Bone marrow (tissue), 2 donors: ENCODE measurements at places on chromosomes 13 and 19.

DNA sequence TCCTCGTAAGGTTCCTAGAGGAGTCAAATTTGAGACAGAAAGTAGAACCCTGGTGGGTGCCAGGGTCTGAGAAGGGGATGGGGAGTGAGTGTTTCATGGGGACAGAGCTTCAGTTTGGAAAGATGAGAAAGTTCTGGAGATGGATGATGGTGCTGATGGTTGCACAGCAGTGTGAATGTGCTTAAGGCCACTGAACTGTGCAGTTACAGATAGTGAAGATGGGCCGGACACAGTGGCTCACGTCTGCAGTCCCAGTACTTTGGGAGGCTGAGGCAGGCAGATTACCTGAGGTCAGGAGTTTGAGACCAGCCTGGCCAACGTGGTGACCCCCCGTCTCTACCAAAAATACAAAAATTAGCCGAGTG lies 917 bp downstream of the SPC24 start:
- DNase-seq: no peak

GRCh38 chr19:2582984-2583956 lies 107.3 kb downstream of the GADD45B start:
- no peak for DNase-seq

- no peak for DNase-seq
These were observed 101.7 kb upstream of the SERP2 start for GRCh38 chr13:44271915-44272341.

GRCh38 chr19:383040-383439 lies 25.9 kb downstream of the C2CD4C start:
- no peak for DNase-seq

- DNase-seq: no peak
These were observed 2700.2 kb downstream of the PCDH9 start for GRCh38 chr13:64529874-64530485.
